ENCODE measurements at places on chromosomes 2 and 18.

DNA sequence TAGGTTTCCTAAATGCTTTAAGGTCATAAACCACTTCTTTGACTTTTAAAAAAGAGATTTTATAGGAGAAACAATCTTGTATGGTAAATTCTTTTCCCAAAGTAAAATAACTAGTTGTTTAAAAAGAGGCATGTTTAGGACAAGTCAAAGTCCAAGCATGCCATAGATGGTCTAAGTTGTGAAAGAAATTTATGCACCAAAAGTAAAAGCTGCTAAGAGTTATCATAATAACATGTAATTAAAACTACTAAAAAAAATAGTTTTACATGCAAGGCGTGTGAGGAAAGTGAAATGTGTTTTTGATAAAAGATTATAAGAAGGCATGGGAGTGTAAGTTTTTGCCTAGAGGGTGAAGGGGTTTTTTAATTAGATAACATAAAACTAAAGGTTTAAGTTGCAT, 22.5 kb downstream of the FAM210A start:
- no peak for DNase-seq

DNA sequence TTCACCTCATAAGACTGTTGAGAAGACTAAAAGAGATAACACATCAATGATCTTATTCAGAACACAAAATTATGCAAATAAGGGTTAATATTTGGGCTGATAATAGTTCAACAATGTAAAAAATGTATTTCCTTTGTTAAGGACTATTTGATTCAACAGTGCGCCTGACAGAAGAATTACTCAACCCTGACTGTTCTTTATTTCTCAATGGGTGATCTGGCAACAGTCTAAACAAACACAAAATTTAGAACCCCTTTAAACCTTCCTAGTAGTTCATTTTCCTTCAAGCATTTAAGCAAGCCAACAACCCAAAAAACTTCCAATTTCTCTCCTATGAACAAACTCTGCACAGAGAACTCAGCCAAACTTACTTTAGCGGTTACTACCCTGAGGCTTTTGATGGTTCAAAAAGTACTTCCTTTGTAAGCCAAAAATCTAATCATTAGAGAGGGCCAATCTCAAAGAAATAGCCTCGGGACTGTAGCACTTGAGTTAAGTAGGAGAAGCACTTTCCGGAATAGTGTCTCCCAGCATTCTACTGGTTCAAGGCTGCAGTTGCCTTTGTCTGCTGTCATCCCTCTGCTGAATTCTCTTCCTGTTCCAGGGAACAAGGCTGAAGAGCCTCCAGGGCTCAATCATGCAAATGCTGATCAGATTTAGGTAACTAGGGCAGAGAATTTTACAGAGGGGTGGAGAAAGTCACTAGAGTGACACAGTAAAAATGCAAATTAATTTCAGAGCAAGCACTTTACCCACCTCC, 40.9 kb upstream of the MAPK4 start:
- no peak for DNase-seq

DNA sequence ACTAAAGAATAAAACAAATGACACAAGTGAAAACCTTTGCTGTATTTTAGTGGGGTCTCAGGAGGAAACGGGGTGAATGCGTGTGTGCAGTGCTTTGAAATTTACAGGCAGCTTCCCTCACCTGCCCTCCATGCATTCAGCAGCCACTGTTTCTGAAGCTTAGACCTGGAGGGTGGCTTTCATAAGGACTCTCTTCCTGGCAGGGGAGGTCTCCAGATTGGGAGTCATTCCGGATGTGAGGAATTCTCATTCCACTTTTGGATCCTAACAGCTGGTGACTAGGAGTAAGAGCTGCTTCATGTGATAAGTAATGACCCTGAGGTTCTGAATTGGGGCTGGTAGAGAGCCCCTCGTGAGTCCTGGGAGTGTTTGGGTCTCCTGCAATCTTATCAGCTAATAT, 192.5 kb downstream of the SH3BP4 start:
- no peak for DNase-seq

GRCh38 chr2:231172025-231172424, 26.4 kb upstream of the ARMC9 start:
- DNase-seq, result no peak

- DNase-seq, result no peak
These were observed 616.0 kb downstream of the NUP35 start for GRCh38 chr2:183740241-183740640.

GRCh38 chr18:45896991-45897390, 70.1 kb downstream of the EPG5 start:
- DNase-seq, result no peak

GRCh38 chr18:74336656-74337055, 21.0 kb downstream of the C18orf63 start:
- no peak for DNase-seq

DNA sequence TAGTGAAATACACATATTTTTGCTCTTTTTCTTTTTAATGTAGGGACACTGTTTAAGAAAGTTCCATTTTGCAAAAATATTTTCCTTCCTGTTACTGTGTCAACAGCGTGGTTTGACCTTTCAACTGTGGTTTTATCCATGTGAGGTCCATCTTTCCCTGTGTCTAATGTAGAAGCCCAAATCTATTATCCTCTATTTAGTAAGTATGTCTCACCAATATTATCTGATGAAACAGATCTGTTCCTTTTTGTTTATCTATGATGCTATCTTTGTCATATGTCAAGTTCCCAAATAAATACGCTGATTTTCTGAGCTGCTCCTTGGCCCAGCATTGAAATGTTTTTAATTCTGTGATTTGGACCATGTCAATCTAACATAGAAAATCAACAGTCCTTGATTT, 3.5 kb upstream of the ARHGAP15 start:
- no peak for DNase-seq

GRCh38 chr2:182866461-182867406, at the start of gene FRZB:
FRZB (minus strand) TSS chr2:182866637; CDS start chr2:182866552, 85 bp downstream.
- DNase-seq, result peak; percentile 46

DNA sequence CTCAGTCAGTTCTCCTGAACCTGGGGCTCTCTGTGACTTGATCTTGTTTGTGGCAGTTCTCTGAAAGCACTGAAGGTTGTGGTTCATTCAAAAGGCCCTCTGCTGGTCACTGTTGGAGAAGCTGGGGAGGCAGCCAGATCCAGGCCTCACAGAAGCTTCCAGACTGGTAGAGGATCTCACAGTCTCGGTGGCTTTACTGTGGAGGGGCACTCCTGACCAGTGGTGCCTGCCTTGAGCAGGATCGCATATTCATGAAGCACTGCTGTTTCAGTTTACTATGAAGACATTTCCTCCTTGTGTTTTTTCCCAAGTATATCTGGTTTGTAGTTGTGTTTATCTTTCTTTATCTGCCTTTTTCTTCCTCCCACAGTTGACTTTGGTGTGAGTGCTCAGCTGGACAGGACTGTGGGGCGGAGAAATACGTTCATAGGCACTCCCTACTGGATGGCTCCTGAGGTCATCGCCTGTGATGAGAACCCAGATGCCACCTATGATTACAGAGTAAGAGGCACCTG, 133.9 kb downstream of the MAP4K4 start:
- no peak for DNase-seq

GRCh38 chr2:11798701-11799435, 52.4 kb downstream of the LPIN1 start:
- no peak for DNase-seq

GRCh38 chr2:240952496-240953246, 45.7 kb upstream of the SNED1 start:
- DNase-seq, result no peak

GRCh38 chr18:49565612-49566011, 3.8 kb downstream of the LIPG start:
- DNase-seq, result no peak

GRCh38 chr2:212147921-212148513, 390.6 kb downstream of the ERBB4 start:
- no peak for DNase-seq

GRCh38 chr2:62344472-62344871, 148.6 kb downstream of the B3GNT2 start:
- no peak for DNase-seq

GRCh38 chr2:62870966-62871365, 165.5 kb downstream of the EHBP1 start:
- no peak for DNase-seq

DNA sequence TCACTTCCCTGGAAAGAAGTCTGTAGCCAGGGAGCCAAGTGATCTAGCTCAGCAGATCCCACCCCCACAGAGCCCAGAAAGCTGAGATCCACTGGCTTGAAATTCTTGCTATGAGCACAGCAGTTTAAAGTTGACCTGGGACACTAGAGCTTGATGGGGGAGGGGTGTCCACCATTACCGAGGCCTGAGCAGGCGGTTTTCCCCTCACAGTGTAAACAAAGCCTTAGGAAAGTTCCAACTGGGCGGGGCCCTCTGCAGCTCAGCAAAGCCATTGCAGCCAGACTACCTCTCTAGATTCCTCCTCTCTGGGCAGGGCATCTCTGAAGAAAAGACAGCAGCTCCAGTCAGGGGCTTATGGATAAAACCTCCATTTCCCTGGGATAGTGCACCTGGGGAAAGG, 887.2 kb upstream of the LRATD1 start:
- DNase-seq, result no peak

DNA sequence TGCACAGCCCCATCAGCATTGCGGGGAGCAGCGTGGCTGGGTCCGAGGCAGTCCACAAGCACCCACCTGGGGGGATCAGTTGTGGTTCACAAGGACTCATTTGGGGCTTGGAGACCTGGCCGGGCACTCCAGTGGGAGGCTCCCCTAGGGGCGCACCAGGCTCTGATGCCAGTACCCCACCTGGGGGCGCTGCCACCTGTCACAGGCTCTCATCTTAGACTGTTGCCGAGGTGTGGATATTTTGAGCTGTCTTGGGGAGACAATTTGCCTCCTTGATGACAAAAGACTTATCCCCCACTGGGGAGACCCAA, 3.0 kb downstream of the ADRA2B start:
- DNase-seq, result no peak

DNA sequence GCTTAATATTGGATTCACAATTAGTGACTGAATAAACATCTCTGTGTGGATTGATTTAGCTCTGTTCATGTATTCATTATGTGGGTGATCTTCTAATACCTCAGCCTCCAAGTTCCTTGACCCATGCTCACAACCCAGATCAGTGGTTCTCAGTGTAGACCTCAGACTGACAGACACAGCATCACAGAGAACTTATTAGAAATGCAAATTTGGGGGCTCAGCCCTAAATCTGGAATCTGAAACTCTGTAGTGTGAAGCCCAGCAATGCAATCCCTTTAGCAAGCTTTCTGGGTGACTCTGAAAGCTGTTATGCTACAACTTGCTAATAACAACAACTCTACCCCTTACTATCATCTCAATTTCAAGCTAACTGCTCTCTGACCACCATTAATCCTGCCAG, 273.1 kb upstream of the FANCL start:
- DNase-seq, result no peak

- no peak for DNase-seq
These were observed 231.9 kb upstream of the SIX2 start for GRCh38 chr2:45241061-45241561.

DNA sequence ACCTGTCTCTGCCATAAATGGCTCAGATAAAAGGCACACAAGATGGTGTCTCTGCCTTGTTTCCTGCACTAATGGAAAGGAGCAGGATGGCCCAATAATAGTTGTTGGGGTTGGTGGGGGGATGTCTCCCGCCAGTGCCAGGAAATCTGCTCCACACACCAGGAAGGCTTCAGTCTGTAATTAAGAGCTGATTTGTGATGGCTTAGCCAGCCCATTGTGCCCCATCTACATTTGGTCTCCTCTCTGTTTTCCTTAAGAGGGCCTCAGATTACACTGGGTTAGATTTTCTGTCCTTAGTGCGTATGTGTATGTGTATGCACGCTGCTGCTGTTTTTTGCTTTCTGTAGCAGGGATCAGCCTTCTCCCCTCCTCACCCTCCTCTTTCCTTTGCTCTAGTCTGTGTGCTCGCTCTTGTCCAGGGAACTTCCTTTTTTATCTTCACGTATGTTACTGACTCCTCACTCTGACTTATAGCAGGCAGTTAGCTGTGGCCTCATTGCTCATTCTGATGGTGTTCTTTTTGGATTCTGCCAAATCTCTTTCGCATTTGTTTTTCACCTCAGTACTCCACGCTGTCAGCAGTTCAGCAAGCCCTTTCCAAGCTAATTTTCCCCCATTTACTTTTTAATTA, 33.4 kb upstream of the MGAT5 start:
- no peak for DNase-seq

DNA sequence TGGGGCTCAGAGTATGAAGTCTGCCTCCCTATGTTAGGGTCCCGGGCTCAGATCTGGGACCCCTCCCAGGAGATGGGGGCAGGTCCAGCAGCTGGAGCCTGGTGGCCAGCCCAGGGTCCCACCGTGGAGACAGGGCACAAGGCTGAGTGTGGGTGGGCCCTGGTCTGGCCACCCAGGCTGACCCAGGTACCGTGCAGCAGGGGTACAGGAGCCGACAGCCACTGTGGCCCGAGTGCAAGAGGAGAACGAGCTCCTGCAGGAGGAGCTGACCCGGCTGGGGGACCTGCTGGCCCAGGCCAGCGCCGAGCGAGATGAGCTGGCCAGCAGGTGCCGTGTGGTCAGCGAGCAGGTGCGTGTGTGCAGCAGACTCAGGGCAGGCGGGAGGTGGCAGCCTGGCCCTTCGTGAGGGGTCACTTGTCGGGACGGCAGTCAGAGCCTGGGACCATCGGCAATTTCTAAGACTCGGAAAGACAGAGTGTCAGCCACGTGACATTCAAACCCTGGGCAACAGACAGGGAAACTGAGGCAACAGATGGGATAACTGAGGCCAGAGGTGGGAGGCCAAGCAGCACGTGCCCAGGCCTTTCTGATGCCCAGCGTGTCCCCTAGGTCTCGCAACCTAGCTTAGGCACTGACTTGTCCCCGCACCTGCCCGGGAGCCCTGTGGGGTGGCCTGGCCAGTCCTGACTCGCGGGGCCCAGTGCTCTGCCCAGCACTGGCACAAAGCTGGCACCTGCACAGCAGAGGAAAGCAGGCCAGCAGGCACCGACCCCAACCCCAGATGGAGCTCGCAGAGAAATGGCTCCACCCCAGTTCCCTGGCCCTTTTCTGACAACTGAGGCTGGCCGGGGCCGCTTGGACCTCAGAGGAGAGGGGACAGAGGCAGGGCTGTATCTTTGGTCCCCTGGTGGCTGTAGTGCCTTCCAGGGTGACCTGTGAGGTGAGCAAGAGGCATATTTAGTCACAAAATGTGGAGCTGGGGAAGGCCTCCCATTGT, 13.9 kb downstream of the CROCC2 start:
- DNase-seq, result no peak

GRCh38 chr2:217794133-217794986, 208.4 kb downstream of the TNS1 start:
- DNase-seq, result no peak

- DNase-seq, result no peak
These were observed 4.1 kb upstream of the RAD51AP2 start for GRCh38 chr2:17522303-17522702.

- DNase-seq, result no peak
These were observed 35.2 kb downstream of the ST3GAL5 start for GRCh38 chr2:85853499-85854165.
